Fibroblast of villous mesenchyme (primary cell): ENCODE measurements at places on chromosomes 7 and 10.
A peak's percentile ranks its signal among the peaks of the same experiment; 100 is the strongest.

DNA sequence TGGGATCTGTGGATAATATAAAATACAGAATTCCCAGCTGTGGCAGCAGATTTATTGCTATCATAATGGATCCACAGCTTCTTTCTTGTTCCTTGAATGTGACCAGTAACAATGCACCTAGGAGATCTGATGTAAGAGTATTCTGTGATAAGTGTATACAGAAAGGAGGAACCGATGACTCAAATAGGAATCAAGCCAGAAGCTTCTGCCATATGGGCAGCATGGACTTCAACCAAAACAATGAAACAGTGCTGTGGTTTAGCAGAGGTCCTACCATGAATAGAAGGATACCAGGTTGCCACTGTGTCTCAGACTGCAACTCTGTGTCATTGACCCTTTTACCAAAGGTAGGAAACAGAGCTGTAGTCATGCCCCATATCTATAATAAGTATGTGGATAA, 81.8 kb downstream of the PTPRZ1 start:
- no peak for DNase-seq

DNA sequence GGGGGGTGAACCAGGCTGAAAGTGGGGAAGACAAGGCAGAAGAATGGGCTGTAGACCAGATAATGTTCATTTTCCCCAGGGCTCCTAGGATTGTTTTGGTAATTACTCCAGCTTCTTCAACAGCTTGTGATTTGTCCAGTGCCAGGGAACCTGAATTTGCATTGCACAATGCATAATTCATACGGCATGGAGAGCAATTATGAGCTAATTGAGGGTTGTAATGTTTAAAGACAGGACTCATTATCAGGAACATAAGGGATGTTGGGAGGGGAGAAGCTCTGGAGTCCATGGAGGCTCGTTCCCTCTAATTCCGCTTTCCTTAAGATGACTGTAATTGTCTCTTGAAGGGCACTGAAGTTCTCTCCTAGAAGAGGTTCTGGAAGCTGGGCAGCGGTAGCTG, 405.0 kb upstream of the ZMIZ1 start:
- no peak for DNase-seq

DNA sequence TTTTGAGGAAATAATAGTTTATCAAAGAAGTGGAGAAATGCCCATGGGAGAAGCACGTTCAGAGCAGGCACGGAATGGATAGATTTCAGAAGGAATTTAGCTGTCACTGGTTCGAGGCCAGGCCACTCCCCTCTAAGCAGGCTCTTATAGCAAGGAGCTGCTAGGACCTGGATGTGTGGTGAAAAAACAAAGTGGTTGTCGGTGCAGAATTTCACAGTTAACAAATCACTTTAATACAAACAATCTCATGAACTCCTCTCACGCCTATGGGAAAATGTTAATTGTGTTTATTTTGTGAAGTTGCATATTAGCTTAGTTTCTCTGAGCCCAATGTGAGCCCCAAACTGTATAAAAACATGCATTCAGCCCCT, 176.3 kb downstream of the PKD1L1 start:
- no peak for DNase-seq

DNA sequence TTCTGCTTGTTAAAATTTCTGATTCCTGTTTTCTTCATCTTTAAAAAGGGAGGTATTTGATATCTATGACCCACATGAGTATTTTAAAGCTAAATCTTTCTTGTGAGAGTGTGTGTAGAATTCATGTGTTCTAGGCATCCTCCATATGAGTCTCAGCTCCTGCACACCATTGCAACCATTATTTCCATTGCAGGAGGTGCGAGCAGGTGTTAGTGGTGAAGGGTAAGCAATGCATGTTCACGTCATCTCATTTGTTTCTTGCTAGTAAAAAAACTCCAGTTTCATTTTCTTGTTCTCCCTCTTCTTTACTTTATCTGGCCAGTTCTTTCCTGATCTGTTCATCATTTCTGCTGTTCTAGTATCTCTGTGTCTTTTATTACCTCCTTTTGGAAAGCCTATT, 100.5 kb downstream of the ADRA2A start:
- DNase-seq: no peak

DNA sequence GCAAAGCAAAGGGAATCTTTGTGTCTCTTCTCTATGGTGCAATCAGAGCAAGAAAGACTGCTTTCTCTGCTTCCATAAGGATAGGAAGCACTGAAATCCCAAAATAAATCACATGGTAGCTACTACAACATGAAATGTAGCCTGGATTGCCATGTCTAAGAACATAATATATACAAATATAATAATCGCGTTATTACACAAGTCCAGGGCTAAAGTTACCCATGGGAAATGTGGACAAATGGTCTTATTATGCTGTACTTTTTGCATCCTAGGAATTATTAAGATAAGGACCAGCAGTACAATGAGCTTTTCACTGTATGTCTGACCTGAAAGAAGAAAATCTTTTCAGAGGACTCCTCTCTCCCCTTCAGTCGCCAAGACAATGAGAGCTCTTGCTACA, 23.5 kb upstream of the PPP3CB start:
- DNase-seq: no peak

DNA sequence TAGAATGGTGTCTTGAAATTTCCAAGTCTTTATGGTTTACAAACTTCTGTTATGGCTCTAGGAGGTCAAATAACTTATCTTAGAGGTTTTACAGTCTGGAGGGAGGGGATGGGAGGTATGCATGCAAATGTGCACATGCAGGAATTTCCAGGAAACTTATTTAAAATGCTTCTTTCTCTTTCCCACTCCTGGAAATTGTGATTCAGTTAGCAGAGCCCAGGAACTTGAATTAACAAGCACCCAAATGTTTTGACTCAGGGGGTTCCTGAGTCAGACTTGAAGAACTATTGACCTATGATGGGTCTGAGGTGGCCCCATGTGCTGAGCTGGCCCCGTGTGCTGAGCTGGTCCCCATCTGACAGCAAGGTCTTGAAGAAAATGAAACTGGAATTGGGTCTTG, 669.4 kb downstream of the INHBA start:
- peak; percentile 23 for DNase-seq

DNA sequence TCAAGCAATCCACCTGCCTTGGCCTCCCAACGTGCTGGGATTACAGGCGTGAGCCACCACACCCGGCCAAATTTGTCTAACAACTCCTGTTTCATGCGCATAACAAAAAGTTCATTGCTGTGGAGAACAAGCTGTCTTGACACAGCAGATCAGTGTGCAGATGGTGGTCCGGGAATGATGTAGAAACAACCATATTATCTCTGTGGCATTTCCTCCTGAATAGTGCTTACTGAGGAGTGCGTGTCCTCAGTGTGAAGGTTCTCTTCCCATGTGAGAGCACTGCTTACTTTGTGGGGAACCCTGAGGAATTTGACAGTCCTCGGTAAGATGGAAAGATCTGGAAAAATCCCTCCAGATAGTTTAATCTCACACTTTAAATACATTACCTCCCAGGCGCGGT, 30.3 kb upstream of the ZNF438 start:
- DNase-seq: no peak

- no peak for DNase-seq
Observed at GRCh38 chr10:52994370-52994769, 221.8 kb upstream of the MBL2 start.

GRCh38 chr10:127067542-127068194, 128.7 kb downstream of the INSYN2A start:
- DNase-seq: no peak

GRCh38 chr10:93110472-93111146, 36.9 kb downstream of the CYP26A1 start:
- DNase-seq: no peak

DNA sequence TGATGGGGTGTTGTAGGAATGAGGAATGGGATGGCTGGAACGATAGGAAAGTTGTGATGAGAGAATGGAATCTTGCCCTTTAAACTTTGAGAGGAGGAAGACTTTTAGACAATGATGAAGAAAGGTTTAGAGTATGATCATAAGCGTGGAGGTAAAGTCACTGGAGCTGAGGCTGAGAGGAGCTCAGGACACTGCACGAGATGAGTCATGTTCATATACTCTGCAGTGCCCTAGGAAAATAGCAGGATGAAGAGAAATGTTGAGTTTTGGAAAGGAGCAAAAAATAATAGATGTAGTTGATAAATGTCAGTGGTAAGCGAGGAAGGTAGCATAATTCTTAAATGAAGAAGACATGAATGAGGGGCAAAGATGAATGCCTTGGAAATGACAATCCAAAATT, 28.3 kb upstream of the CUL1 start:
- DNase-seq: no peak

DNA sequence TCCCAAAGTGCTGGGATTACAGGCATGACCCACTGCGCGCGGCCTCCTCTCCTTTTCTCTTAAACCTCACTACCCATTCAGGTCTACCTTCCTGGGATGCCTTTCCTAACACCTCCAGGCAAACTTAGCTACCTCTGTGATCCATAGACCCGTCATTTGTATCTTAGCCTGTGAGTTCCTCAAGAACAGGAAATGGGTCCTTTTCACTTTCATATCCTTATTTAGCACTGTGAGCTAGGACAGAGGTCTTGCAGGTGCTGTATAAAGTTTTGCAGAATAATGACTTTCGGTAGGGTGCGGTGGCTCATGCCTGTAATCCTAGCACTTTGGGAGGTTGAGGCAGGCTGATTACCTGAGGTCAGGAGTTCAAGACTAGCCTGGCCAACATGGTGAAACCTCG, 215.7 kb downstream of the RELN start:
- no peak for DNase-seq

DNA sequence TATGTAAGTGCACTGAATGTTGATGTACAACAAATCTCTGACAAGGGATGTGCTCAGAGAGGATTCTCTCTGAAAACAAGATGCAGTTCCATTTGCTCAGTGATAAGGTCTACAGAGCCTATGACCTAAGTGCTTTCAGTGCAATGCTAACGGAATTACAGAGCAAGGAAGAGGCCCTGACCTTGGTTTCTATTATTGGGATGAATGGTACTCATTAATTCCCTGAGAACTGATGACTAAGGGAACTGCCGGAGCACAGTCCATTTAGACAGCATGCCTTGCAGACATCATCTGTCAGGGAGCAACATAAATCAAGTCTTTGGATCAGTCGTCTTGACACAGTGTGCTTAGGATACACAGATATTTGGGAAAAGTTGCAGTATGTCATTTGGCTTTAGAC, 340.8 kb downstream of the PHTF2 start:
- DNase-seq: peak; percentile 55

- DNase-seq: no peak
Observed at GRCh38 chr7:141027043-141027442, 12.3 kb upstream of the MRPS33 start.

DNA sequence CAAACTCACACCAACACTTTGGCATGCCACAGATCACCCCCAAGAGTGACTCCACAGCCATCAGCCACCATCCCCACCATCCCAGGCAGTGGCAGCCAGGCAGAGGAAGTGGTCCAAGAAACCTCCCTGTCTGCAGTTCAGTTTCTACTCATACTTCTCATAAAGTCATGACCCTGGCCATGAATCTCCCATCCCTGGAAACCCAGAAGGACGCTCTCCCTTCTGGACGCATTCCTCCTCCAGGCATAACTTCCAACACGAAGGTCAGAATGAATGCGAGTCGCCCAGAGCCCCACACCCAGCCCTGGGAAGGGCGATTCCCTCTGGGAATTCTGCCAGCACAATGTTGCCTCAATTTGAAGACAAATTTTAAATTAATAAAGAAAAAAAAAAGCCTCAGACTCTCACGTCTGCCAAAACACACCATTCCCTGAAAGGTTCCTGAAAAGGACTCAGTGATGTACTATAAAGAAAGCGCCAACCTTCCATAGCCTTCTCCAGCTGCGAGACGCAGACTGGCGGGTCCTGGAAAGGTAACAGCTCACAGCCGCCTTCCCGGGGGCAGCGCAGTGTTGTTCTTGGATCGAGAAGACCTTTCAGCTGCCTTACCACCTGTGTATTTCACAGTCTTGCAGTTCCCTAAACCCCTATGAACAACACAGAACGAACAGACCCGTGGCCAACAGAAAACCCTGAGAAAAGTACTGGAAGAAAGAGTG, 307.6 kb downstream of the FRMD4A start:
- peak; percentile 43 for DNase-seq

GRCh38 chr10:87740254-87740655, 77.8 kb downstream of the ATAD1 start:
- peak; percentile 87 for DNase-seq
